Posterior vena cava (tissue), 2 donors: ENCODE measurements at places on chromosomes 4 and X.
A peak's percentile ranks its signal among the peaks of the same experiment; 100 is the strongest.

DNA sequence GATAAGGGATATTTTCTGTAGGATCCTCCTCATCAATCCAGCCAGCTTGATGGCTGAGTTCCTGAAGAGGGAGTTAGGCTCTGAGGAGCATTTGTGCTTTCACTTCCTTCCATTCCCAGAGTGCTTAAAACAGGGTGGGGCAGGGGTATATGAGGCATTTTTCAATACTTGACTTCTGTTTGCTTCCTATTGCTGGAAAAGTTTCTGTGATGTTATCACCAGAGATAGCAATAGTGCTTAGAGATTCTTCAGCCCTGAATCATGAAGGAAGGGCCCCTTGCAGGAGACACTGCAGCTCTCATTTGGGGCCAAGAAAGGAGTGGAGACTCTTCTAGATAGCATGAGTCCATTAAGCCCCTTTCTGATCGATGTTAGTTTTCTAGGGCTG lies 166.7 kb upstream of the RPS6KA3 start:
- no peak for DNase-seq

GRCh38 chr4:1693131-1693896 lies 9.2 kb upstream of the FAM53A start:
- peak; percentile 92 for DNase-seq

DNA sequence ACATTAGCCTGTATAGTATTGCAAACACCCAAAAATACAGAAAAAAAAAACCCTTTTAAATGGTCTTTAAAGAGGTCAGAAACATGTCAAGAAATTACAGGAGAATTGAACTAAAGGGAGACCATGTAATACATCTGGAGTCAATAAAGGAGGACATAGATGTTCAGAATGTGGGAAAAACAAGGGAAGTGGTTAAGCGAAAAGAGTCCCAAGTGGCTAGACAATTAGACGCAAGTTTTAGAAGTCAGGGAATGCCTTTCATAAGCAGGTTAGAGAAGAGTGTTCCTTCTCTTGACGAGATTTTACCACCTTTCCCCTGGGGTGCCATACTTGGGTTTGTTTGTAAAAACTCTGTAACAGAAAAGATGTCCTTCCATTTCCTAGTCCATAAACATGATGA lies 7.8 kb downstream of the LNX1 start:
- DNase-seq = no peak

- DNase-seq = no peak
Observed at GRCh38 chr4:576245-576821, at the start of gene TMEM271. TSS of gene TMEM271 (minus strand) at chr4:576295. CDS start at chr4:576062, 233 bp downstream.

GRCh38 chrX:8760021-8760420 lies 28.1 kb upstream of the ANOS1 start:
- no peak for DNase-seq

GRCh38 chrX:49225858-49226257 lies 7.3 kb downstream of the CACNA1F start:
- DNase-seq = no peak

DNA sequence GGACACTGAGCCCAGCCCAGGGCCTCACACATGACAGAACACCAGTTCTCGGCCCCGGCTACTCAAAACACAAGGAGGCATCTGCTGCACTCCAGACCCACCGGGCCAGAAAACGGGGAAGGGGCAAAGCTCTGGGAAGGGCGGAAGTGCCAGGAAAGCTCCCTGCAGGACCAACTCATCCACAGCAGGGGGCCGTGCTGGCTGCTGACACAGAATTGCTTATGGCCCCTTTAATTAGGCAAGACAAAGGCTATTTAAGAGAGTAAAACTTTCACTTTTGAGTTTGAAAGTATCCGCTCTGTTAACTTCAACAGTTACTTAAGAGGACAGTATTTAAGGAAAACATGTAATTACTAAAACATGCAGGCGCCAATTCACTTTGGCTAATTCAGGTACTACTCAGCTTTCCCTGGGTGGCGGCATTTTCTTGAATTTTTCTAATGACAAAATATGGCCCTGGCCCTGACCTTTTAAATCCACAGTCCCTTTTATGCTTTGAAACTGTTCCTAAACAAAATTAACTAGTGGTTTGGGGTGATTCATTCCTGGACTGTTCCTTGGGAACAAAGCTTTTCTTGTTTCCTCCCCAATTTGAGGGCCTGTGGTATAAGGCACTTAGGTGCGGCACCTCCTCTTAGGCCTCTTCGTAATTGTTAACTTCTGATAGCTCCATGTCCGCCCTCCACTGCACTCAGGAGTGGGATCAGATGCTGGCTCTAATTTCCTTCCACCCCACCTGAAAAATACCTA lies 40.4 kb downstream of the NSG1 start:
- DNase-seq = peak; percentile 58

- no peak for DNase-seq
Observed at GRCh38 chr4:142274137-142274536, 572.0 kb downstream of the INPP4B start.

DNA sequence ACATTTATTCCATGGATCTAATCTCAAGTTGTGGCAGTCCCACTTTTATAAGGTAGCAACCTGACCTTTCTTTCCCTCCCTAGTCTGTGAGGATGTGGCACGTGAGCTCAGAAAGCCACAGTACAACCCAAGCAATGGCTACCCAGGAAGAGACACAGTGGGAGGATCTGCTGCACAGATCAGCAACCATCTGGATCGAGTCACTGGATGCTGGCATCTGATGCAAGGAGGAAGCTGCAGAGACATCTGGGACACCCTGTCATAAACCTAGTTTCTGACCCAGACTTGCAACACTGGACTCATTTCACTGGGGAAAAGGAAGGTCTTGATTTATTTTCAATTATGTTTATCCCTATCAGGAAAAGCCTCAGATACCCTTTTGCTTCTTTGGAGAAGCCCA lies 327.1 kb downstream of the PAPSS1 start:
- no peak for DNase-seq

GRCh38 chr4:114603497-114603896 lies 4.9 kb downstream of the UGT8 start:
- DNase-seq = no peak

- no peak for DNase-seq
Observed at GRCh38 chr4:16140879-16141249, 57.0 kb upstream of the PROM1 start.

DNA sequence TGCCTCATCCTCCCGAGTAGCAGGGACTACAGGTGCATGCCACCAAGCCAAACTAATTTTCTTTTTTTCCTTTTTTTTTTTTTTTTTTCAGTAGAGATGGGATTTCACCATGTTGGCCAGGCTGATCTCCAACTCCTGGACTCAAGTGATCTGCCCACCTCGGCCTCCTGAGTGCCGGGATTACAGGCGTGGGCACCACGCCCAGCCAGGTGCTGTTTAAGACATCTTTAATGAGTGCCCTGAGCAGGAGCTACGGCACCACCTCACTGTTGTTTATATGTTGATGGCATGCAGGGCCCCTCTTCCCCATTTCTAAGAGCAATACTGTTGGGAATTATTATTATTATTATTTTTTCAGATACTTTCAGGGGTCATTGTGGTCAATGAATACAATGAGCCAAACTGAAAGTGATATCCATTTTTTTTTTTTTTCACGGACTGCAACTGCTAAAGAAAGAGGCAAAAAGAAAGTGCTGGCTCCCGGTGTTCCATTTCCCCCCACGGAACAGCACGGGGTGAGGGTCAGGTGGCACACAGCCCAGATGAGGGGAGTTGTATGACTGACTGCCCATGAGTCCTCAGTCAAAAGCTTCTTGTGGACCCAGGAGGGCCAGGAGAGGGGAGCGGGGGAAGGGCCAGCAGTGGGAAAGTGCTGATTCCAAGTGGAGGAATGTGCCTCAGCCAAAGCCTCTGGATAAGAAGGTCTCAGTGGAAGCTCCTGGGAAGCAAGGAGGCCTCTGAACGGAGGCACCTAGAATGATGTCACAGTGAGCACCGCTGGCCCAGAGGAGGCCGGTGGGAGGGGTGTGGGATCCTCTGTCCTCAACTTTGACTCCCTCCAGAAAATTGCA lies 101.8 kb upstream of the HPF1 start:
- no peak for DNase-seq

GRCh38 chr4:17232566-17233253 lies 279.2 kb downstream of the QDPR start:
- no peak for DNase-seq

DNA sequence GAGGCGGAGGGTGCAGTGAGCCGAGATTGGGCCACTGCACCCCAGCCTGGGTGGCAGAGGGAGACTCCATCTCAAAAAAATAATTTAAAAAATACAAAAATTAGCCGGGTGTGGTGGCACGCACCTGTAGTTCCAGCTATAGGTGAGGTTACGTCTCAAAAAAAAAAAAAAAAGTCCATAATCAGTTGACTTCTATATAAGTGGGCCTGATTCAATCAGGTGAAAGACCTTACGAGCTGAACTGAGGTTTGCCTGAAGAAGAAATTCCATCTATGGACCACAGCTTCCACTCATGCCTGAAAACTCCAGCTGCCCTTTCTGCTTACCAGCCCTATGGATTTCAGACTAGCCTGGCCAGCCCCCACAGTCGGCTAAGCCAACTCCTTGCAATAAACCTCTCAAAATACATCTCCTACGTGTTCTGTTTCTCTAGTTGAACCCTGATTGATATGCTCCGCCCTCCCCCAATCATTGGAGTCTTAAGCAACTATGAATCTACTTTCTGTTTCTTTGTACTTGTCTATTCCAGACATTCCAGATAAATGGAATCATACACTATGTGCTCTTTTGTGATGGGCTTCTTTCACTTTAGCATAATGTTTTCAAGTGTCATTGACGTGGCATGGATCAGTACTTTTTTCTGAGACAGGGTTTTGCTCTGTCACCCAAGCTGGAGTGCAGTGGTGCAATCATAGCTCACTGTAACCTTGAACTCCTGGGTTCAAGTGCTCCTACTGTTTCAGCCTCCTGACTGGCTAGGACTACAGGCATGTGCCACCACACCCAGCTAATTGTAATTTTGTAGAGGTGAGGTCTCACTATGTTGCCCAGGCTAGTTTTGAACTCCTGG lies 36.6 kb downstream of the SAT1 start:
- DNase-seq = no peak

GRCh38 chr4:36343501-36344175 lies 62.2 kb downstream of the DTHD1 start:
- no peak for DNase-seq

DNA sequence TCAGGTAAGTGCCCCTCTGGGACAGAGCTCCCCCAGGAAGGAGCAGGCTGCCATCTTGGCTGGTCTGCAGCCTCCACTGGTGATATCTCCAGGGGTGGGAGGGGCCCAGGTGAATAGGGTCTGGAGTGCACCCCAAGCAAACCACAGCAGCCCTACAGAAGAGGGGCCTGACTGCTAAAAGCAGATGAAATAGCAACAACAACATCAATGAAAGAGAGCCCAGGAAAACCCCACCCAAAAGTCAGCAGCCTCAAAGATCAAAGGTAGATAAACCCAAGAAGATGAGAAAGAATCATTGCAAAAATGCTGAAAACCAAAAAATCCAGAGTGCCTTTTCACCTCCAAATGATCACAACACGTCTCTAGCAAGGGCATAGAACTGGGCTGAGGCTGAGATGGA lies 92.5 kb upstream of the PAGE3 start:
- no peak for DNase-seq

DNA sequence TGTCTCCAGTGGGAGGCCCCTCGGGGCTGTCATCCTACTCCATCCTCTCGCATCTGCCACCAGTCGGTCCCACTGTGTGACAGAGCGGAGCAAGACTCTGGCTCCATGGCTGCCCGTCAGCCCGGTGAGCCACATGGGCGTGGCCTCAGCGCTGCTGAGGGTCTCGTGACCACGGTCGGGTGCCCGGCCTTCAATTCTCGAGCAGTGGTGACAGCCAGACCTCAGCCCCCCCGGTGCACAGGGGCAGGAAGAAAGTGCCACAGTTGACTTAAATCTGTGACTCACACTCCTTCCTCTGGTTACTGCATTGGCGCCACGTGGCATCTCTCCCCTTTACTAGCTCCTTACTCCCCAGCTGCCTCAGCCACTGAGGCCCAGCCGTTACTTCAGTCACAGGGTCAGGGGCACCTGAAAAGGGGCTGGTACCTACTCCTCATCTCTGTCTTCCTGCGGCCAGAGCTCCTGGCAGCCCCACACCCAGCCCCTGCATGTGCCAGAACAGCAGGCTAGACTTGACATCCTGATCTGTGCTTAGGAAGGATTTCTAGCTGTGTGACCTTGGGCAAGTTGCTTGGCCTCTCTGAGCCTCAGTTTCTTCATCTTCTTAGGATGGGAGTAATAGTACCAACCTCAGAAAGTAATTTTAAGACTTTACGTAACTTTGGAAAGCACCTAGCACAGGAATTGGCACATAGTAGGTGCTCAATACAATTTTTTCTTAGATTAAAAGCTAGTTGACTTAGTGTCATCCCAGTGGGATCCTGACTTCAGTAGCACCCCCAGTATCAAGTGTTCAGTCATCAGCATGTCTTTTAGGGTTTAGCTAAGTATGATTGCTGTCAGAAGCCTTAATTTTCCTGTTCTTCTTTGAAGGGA lies 66.1 kb downstream of the TNIP2 start:
- DNase-seq = peak; percentile 77

GRCh38 chr4:15413623-15414019 lies 14.2 kb upstream of the C1QTNF7 start:
- DNase-seq = no peak

DNA sequence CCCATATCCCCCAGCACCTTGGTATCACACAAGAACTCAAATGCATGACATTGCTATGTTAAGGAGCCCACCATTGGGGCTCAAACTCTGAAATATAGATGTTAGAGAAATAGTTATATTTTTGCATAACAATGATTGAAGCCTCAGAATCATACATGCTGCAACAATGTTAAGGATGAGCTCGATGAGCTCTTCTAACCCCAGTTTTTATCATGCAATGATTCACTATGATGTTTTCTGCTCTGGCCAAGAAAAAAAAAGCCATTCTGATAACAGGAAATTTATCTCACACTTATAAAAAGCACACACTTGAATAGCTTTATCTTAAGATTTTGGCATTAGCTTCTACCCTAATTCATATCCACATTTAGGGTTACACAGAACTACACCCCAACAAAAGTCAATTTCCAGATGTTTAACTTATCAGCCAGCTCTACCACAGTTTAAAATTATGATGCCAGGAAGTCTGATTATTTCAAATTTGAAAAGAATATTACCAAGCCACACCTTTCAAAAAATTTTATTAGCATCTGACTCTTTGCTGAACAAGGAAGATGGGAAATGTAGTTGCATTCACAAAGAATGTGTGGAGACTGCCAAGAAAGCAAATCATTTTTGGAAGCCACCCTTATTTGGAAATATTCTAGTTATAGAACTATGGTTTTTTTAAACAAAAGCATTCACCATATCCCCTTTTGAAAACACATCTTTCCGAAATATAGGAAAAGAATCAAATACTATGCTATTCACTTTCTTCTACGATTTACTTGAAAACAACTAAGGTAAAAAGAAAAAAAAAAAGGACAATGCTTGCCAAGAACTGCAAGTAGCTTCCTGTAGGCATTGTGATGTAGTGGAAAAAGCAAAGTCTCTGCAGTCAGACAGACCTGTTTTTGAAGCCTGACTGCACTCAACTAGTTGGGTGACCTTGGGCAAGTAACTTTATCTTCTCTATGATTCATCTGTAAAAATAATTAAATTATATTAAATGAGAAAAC lies 100.8 kb upstream of the PLS3 start:
- DNase-seq = no peak

- DNase-seq = no peak
Observed at GRCh38 chr4:155787113-155787710, 28.4 kb downstream of the GUCY1B1 start.

- no peak for DNase-seq
Observed at GRCh38 chrX:13829983-13830382, 13.1 kb upstream of the GPM6B start.
